ENCODE measurements at places on chromosomes 6 and 20.

DNA sequence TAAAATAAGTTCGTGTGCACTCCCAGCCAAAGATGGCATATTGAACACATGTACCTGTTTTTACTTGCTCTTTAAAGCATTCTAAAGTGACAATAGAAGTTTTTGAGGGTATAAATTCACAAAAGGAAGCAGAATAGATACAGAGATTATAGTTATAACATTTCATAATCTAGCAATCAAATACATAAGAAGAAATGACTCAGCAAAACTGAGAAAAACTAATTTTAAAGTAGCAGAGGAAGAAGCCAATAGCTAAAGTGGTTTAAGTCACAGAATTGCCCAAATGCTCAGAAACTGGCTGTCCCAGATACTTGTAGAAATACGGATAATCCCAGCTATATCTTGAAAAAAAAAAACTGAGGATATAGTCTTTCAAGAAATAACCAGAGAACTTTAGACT lies 49.2 kb upstream of the TBC1D32 start:
- DNase-seq: no peak

DNA sequence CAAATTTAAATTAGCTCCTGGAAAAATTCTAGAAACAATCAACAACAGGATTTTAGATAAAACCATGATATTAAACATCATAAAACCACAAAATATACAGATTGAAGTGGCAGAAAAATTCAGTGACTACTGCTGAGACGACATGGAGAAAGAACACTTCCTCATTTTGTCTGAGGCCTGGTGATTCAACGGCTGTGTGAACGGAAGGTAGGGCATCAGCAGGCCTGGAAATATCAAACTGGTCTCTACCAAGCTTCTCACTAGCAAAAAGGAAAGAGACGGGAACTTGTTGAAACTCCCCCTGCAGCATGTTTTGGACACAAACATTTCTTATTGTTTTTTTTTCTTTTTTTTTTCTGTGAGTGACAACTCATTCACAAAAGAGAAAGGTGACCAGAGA lies 58.0 kb upstream of the AHI1 start:
- no peak for DNase-seq

GRCh38 chr6:80282913-80283554 lies 176.6 kb downstream of the BCKDHB start:
- DNase-seq: no peak

GRCh38 chr20:56516631-56517030 lies 7.9 kb upstream of the FAM209A start:
- DNase-seq: peak; percentile 32

- DNase-seq: no peak
Measured at GRCh38 chr6:28727559-28728211, 196.1 kb downstream of the TRIM27 start.

DNA sequence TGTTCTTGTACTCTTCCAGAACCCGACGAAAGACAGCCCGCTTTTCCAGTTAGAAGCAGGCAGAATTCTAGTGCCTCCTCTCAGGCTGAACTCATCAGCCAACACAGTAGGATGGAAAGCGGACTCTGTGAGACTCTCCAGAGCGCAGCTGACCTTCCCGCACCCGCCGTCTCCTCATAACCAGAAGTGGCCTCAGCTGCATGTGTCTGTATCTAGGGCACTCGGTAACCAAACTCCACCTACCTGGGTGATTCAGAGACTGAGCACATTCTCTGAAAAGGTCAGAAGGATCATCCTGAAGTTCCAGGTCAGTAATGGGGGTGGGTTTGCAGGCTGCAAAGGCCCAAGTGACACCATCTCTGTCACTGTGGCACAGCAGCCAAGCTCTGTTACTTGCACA lies 66.7 kb upstream of the NFATC2 start:
- DNase-seq: no peak

DNA sequence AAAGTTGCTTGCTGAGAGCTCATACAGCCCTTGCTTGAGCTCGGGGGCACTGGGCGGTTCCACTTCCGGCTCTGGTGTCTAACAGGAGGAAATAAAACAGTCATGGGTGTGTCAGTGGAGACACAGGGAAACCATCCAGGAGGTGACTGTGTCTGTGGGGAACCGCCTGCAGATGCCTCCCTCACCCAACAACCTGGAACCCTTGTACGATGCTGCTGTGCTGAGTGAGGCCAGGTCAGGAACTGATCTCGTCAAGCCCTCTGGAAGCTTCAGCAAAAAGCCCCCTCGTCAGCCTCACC lies 15.5 kb downstream of the TXNDC5 start:
- DNase-seq: no peak

DNA sequence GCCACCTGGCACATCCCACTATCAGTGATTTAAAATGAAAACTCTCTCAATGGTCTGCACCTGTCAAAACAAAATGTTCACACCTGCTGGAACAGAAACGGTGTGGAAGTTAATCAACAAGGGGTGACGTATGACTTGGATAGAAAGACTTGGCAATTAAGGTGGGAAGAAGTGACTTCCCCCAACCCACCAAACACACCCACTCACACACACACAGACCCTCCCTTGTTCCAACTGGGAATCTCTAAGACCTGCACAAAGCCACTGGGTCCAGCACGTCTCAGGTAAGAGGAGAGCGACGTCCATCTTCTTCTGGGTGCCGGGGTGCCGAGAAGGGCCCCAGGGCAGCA lies 25.1 kb upstream of the TCFL5 start:
- no peak for DNase-seq

- no peak for DNase-seq
Measured at GRCh38 chr6:106857771-106858652, 116.5 kb downstream of the CD24 start.

- no peak for DNase-seq
Measured at GRCh38 chr6:87706187-87706966, 4.3 kb upstream of the AKIRIN2 start.

DNA sequence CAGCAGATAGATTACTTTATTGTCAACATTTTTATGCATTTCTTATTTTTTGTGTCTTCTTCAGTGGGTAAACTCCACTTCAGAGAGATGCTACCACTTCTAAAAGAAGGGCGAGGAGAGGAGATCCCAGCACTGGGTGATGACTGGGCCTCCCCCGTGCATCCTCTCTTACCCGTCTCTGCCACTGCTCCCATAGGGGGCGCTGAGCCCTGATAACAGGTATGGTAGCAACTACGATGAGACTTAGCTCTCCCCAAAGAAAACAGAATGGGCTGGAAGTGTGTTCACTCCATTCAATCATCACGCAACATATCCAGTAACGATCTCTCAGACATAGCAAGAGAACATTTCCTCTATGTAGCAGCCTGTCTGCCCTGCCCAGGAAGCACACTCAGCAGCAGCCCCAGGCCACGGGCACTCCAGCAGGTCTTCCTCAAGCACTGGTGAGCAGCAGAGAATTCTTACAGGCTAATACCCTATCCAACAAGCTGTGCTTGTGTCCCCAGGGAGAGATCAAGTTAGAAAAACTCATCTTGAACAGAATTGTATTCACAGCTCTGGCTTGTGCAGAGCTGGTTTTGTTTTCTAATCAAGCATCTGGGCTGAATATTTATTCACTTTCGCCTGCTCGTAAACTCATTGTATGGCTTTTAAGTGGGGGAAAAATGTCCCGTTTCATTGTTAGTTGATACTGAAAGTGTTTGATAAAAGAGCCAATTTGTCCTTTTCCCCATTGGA lies 533.1 kb upstream of the CDH4 start:
- DNase-seq: no peak

GRCh38 chr6:100202417-100203194 lies 208.6 kb upstream of the MCHR2 start:
- no peak for DNase-seq

DNA sequence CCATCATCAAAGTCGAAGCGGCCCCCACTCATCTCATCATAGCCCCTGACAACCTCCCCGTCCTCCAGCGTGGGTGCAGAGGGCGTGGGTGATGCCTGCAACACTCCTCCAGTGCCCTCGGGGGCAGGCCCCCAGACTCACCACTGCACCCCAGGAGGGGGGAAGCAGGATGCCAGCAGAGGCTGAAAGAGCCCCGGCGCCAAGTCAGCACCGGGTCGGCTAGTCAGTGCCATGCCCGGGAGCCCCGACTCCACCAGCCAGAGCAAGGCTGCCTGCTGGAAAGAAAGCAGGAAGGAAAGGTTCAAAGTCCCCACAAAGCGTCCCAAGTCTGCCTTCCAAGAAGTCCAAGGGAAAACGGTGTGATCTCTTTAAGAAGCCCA lies 324 bp downstream of the JPH2 start:
- DNase-seq: no peak

DNA sequence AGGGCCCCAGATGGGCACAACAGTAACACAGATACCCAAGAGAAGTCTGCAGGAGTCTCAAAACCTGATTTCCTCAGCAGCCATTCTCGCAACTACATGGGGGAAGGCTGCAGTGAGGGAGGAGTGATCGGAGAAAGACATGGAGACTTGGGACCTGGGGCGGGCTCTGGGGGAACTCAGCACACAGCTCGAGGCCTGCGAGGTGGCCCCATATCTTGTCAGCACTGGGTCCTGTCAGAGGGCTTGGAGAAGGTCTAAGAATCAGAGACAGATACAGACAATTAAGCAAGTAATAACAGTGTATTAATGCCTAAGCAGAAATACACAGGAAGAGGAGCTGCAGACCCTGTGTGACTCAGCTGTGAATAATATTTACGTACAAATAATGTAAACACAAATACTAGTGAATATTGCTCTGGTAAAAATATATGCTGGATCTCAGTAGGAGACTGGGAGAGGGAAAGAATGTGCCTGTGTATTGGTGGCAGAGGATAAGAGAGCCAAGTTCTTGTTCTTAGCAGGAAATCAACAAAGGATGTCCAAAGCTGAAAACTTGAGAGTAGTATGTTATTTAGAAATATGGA lies 336.2 kb downstream of the ZFAND3 start:
- no peak for DNase-seq

DNA sequence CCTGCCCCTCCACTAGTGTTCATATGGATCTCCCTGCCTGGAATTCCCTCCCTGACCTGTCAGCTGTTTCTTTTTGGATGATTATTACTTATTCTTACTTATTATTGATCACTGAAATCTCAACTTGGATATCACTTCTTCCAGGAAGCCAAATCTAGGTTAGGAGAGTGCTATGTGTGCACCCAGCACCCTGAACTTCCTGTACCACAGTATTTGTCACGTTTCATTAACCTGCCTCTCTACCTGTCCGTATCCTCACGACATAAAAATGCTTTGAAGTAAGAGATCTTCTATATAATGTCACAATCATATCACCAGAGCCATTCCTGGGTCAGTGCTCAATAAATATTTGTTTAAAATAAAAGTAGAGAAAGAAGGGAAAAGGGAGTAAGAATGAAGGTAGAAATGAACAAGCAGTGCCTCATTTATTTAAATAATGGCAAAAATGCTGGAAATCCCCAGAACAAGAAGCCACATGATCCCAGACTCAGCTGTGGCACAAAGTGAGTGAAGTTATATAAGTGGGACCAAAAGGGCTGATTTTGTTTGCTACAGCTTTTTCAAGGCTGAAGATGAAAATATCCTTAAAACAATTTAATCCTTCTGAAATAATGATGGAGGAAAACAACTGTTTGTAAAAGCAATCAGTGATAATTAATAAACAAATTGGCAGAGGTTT lies 88.0 kb upstream of the MANEA start:
- DNase-seq: no peak

GRCh38 chr20:23151008-23151703 lies 65.0 kb upstream of the CD93 start:
- no peak for DNase-seq

DNA sequence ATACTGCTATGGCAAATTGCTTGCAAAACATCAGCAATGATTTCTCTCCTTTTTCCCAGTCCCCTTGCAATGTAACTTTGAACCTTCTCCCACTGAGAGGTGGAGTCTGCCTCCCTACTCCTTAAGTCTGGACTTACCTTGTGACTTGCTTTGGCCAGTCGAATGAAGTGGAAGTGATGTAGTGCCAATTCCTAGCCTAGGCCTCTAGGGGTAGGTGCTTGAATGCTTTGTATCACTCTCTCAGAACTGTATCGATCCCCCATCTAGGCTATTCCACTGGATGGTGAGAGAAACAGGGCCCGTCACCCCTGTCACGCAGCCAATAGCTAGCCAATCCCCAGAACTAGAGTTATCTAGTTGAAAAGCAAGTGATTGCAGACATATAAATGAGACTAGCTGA lies 238.6 kb downstream of the BTBD3 start:
- no peak for DNase-seq

GRCh38 chr6:85404564-85405174 lies 45.2 kb upstream of the NT5E start:
- no peak for DNase-seq

GRCh38 chr20:54355631-54356280 lies 119.6 kb upstream of the DOK5 start:
- DNase-seq: no peak

DNA sequence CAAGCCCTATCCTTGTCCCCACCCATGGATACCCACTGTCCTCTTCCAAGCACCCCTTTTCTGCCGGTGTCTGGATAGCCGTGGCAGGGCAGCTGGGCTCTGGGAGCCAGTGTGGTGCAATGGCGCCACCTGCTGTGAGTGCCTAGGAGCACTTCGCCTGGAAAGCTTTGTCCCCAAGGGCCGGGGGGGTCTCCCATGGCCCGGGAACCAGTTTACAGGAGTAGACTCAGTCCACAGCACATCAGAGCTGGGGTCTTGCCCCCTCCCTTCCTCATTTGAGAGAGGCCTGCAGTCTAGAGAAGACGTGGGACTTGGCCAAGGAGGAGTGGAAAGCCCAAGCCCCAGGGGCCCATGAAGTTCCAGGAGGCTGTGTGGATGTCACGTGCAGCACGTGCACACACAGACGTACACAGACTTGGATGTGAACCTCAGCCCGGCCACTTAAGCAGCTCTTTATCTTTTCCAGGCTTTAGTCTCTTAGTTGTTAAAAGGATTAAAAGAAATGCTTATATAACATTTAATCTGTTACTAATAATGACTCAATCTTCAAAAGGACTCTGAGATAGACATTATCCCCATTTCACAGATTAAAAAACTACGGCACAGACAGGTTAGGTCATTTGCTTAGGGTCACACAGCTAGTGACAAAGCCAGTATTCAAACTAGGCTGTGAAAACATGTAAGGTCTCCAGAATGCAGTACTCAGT lies 40.9 kb upstream of the CDH22 start:
- DNase-seq: peak; percentile 46

DNA sequence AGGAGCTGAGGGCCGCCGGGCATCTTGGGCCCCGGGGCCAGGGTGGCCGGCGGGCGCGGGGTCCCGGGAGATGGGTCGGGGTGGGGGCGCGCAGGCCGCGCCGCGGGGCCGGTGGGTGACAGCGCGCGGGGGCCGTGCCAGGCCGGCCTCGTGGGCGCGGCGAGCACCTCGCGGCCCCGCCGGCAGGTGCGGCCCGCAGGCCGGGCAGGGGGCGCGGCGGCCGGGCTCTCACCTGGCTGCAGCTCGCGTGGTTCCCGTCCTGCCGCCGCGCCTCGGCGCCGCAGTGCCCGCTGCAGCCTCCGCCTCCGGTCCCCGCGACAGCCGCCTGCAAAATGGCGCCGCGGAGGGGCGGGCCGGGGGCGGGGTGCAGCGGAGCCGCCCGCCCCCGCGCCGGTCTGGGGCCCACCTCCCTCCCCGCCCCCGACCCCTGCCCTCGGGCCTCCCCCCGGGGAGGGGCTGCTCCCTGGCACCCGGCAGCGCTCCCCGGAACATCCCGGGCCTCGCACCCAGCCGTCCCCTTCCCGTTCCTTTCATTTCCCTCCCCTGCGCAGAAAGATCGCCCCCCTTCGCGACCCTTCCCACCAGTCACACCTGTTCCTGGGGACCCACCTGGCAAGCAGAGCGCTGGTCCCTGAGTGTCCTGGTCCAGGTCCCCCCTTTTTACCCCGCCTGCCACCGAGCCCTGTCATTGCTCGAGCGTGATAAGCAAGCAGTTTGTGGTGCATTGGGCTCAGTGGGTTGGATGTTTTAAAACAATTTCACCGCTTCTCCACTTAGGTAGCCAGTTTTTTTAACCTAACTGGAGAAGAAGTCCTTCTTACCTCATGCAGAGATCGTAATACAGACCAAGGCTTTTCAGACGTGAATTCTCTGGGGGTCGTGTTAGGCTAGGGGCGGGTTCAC lies at the start of gene SLC23A2:
SLC23A2 (minus strand) TSS at position 337 of the 903 bp plus-strand sequence. CDS start 68,948 bp downstream, outside the sequence.
- peak; percentile 51 for DNase-seq
